ENCODE measurements at places on chromosomes 12 and 14.

- no peak for DNase-seq
These were observed 19.1 kb upstream of the RIN3 start for GRCh38 chr14:92494512-92494911.

GRCh38 chr12:84785951-84786350 lies 126.6 kb downstream of the SLC6A15 start:
- no peak for DNase-seq

DNA sequence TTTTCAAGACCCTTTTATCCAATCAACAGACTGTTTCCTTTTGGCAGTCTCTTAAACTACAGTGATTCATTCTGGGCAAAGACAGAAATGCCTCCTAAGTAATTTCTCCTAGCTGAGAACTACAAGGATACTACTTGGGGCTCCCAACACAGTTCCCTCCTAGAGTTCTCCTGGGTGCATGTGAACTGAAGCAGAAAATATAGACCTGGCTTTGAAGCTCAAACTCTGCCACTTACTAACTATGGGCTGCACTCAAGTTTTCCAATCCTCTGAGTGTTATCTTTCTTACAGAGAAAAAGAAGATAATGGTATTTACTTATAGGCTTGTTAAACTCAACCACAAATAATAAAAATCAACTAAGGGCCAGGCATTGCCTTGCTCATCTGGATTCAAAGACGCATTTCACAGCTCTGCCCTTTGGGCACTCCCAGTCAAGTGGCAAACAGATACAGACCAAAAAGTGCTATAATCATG lies 97.6 kb downstream of the EFCAB11 start:
- DNase-seq = no peak

DNA sequence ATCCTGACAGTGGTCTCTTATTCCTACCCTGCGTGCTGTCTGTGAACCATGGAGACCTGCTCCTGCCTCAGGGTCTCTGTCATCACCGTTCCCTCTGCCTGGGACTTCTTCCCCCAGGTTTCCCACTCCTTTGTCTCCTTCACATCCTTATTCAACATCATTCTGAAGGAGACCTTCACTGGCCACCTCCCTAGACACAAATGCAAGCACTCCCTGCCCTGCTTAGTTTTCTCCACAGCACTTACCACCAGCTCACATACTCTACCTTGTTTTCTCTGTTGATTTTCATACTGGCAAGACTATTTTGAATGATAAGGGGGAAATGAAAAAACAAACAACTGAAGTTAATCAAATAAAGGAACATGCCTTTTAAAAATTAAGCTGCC lies 192.8 kb downstream of the ANO6 start:
- no peak for DNase-seq

GRCh38 chr12:103379670-103380069 lies 116.1 kb downstream of the C12orf42 start:
- DNase-seq = no peak

DNA sequence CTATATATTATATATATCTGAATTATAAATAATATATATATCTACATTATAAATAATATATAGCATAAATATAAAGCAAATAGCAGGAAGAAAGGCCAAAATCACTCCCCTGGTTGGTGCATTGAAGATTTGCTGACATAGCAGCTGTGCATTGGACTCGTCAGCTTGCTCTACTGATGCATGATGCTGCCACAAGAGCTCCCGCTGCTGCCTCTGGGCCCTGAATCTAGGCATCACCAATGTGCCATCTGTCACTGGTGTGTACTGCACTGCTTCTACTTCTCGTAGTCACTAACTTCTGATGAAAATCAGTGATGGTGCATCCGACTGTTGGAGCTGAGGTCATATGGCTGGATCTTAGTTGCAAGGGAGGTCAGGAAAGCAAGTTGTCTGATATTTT lies 205.0 kb downstream of the ADAMTS20 start:
- no peak for DNase-seq

DNA sequence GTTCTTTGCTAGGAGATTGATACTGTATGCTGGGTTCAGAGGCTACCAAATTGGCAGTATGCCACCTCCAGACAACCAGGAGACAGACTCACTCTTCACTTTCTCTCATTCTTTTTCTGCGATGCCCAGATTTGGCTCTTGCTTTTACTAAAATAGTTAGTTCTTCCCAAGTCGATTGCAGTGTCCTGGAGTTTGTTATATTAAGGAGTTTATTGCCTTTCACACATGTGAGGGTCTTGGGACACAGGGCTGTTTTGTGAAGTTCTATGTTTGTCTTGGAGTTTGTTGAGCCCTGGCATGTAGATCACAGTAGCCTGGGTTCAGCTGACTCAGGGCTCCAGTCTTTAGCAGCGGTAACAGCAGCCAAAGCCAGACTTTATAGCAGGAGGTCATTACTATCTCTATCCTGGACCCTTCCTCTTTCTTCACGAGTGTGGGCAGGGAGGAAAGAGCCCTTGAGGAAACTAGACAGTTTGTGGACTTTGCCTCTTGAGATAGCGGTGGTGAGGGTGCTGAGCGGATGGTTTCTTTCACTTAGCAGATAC lies 1.6 kb downstream of the MLEC start:
- no peak for DNase-seq

GRCh38 chr12:14913381-14913781 lies 25.0 kb downstream of the ERP27 start:
- DNase-seq = no peak

- DNase-seq = no peak
These were observed 33.4 kb upstream of the CD9 start for GRCh38 chr12:6166808-6167207.

DNA sequence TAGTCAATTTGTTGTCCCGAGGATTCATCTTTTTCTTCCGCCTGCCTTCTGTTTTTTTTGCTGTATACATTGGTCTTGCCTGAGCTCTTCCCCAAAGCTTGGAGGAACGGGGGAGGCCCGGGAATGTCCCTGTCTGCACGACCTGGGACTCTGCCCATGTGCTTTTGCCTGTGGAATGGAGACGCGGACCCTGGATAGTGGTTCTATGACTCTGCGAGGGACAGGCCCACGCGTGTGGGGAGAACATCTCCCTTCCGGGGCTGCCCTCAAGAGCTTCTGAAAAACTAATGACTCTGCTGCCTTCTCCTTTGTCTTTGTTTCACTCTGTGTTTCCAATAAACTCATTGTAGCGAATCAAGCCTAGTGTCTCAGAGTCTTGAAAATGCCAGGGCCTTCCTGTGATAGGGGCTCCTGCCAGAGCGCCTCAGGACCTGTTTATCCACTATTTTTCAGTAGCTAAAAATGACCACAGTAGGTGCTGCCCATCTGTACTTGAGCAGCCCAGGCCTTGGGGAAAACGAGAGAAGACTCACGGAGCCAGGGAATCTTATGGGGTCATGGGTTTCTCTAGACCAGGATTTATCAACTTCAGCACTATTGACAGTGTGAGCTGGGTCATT lies 12.3 kb downstream of the KRT83 start:
- DNase-seq = no peak

DNA sequence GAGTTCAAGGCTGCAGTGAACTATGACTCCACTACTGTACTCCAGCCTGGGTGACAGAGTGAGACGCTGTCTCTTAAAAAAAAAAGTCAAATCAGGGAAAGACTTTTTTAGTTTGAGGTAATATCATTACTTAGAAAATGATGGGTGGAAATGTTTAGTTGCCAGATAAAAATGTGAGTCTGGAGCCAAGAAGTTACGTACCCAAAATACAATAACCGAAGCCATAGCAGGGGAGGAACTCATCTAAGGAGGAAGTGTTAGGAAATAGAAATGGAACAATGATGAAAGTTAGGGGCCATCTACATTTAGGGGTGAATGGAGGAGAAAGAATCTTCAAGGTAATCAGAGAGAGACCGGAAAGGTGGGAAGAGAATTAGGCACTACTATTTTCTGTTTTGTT lies 98.8 kb downstream of the DACT1 start:
- no peak for DNase-seq

- no peak for DNase-seq
These were observed 38.8 kb upstream of the TMCC3 start for GRCh38 chr12:94689002-94689645.

DNA sequence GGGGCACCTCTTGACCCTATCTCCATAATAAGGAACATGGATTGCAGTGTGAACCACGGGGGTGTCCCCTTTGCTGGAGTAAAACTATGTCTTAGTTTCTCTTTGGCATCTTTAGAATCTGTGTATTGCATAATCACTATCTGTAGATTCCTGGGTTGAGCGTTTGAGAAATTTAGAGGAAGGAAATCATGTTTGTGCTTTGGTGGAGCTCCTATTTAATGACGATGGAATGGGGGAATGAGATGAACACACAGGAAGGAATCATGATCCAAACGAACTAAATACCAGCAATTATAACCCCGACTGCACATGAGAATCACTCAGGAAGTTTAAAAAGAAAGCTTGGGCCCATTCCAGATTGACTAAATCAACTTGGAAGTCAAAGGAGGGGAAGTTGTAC lies 1.3 kb upstream of the MYG1 start:
- no peak for DNase-seq

GRCh38 chr12:86683568-86684304 lies 427.5 kb upstream of the MGAT4C start:
- DNase-seq = no peak

- no peak for DNase-seq
These were observed 88.1 kb downstream of the CHST11 start for GRCh38 chr12:104544836-104545235.

GRCh38 chr12:121334513-121335343 lies 17.5 kb downstream of the ANAPC5 start:
- no peak for DNase-seq

All from memory B cell (primary cell).